ENCODE measurements at places on chromosomes 12 and 14.

DNA sequence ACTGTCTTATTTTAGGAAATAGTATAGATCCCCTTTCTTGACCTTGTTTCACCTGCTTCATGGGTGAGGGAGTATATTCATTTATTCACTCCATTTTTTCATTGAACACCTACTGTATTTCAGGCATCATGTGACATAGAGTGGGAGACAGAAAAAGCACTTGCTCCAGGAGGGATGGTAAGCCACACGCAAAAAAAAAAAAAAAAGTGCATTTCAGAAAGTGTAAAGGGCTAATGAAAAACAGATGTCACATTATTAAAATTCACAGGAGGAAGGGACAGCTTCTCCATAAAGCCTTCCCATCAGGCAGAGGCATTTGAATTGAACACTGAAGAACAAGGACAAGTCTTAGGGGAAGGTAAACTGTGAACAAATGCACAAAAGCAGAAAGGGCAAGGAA, 7.5 kb downstream of the SLC8A3 start:
- DNase-seq = no peak

DNA sequence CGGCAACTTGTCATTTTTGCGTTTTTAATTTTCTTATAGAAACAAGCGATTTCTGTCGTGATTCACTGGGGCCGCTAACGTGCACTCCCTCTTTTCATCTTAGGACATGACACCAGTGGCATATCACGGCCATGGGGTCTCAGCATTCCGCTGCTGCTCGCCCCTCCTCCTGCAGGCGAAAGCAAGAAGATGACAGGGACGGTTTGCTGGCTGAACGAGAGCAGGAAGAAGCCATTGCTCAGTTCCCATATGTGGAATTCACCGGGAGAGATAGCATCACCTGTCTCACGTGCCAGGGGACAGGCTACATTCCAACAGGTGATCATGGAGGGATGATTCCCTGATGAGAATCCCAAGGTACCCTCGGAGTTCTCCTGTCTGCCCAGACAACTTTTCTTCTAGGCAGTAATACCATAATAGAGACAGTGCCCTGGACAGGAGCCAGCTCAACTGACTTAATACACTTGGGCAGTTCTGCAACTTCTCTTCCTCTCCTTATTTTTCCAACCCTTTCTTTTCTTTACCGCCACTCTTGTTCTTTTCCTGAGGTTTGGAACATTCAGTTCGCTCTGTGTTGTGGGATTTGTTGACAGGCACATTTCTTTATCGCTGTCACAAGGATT, 821 bp downstream of the TMEM106C start:
- no peak for DNase-seq

DNA sequence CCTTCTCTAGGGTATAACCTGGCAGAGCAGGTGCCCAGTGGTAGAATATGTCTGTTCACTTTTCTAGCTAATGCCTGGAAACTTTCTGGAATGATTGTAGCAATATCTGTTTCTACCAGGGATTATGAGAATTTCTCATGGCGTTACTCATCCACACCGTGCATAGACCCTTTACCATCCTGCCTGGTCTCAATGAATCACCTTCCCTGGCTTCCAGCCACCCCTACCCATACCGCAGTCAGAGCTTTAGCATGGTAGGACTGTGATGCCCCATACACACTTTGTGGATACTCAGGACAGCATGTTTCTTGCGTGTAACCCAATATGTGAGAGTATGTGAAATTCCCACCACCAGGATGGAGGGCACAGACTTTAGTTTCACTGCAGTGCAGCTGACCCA, 45.4 kb downstream of the TUNAR start:
- DNase-seq = no peak

DNA sequence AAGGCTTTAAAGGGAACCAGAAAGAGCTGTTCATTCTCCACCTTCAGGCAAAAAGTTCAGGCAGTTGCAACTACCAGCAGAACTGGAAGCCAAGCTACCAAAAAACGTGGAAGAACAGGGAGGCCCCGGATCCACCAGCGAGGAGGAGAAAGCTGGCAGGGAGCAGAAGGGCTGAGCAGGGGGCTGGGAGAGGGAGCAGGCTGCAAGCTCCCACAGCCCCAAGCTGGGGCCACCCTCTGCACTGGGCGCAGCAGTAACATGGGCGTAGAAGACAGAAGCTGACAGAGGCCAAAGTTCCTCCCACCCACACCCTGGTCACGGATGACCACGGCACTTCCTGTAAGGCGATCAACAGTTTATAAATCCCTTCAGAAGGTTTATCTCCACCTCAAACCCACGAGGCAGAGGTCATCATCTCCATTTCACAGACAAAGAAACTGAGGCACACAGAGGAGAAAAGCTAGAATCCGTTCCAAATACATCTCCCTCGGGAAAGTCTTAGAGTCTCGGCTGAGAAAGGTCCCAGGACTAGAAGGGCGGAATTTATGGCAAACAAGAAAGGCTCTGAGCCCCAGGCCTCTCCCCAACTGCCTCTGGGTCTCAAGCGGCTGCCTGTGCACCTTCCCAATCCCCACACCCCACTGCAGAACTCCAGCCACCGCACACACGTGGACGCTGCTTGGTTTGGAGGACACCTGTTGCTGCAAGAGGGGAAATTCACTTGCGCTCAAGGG, 1.8 kb downstream of the CCDC85C start:
- no peak for DNase-seq

- DNase-seq = no peak
Observed at GRCh38 chr12:131673888-131674257, 37.0 kb upstream of the SFSWAP start.

DNA sequence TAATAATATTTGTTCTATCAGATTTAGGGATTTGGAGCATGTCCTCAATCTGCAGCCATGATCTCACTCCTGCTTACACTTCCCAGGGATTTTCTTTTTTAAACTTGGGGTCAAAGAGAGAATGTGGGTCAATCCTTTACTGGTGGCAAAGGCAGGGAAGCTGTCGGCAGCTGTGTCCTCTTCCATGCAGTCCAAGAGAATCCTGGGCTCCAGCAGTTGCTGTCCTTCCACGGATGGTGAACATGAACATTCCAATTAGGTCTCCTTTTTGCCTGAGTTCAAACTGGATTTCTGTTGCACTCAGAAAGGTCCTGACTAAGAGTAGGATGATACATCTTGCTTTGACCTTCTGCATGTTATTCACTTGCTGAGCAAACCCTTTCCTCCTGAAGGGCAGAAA, 73.9 kb downstream of the ARL6IP4 start:
- no peak for DNase-seq

DNA sequence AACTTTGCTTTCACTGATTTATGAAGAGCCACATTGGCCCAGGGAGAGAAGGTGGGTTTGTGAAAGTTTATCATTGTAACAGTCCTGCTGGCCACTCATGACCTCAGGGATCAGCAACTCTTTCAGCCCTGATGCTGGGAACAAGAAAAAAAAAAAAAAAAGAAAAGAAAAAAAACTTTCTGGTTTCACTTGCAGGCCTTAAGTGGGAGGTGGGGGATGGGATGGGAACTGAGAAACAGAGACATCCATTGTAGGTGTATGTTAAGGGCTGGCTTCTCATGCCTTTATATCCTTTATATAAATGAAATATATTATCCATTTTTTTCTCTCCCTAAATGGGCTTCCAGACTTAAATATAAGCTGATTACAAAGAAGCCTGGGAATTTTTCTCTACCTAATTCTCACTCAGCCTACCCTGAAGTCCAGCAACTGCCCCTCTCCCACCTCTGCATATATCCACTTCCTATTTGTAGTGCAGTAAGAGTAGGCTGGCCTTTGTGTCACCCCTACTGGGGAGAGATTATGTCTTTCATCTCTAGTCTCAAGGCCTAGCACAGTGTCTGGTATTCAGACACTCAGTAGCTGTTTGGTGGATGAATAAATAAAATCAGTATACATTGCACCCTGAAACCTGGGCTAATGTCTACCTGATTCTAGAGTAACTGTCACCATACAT, 187.1 kb downstream of the KICS2 start:
- no peak for DNase-seq

DNA sequence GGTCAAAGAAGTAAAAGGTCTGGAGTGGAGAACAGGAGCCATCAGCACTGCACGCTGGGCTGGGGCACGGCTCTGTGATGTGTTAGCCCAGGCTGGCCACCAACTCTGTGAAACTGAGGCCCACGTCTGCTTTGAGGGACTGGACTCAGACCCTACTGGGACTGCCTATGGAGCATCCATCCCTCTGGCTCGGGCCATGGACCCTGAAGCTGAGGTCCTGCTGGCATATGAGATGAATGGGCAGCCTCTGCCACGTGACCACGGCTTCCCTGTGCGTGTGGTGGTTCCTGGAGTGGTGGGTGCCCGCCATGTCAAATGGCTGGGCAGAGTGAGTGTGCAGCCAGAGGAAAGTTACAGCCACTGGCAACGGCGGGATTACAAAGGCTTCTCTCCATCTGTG, 7.1 kb downstream of the SUOX start:
- DNase-seq = no peak

GRCh38 chr12:24743941-24744793, 204.7 kb downstream of the BCAT1 start:
- DNase-seq = no peak

- no peak for DNase-seq
Observed at GRCh38 chr12:110853836-110854235, 7.0 kb downstream of the CCDC63 start.

GRCh38 chr12:122643207-122643805, 59.9 kb downstream of the HCAR2 start:
- DNase-seq = no peak

DNA sequence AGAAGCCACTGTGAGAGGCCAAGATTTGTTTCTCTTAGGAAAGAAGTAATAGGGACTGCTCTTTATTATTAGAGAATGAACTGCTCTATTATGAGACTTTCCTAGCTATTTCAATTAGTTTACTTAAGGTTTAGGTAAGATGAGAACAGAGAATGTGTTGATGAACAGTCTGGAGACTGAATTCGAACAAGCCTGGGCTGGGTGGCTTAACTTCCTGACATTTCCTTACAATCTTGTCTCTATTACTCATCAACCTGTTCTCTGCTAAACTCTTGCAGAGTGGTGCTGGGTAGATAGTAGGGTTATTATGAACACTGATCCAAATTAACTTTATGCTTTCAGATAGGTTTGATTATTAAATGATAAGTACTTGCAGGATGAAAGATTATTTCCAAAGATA, 31.2 kb downstream of the SLC15A5 start:
- no peak for DNase-seq

GRCh38 chr12:59382282-59383078, 213.3 kb upstream of the SLC16A7 start:
- no peak for DNase-seq

GRCh38 chr12:42291680-42292079, 34.2 kb downstream of the ZCRB1 start:
- DNase-seq = no peak

- DNase-seq = no peak
Observed at GRCh38 chr14:22276913-22277816, 311.9 kb downstream of the DAD1 start.

DNA sequence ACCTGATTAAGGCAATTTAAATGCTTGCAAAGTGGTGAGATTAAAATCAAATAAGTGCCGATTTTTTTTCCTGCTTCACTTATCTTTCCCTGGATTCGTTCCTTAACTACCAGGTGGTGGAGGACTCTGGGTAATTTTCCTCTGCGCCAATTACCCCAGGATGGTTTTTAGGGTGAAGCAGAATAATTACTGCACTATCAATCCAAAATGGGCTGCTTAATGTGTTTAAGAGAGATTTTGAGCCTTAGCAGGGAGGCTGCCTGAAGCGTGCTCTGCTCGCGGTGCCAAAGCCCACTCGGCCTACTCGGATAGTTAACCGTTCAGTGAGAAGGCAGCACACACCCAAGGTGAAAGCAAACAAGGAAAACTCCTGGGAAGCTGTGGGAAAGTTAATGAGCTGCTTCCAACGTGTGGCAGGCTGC, 274.9 kb upstream of the LMO3 start:
- no peak for DNase-seq

- DNase-seq = no peak
Observed at GRCh38 chr12:4723226-4723625, 3.0 kb downstream of the GALNT8 start.

GRCh38 chr14:83798421-83798820, 1731.5 kb upstream of the FLRT2 start:
- no peak for DNase-seq

GRCh38 chr14:68977180-68977717, 1.9 kb downstream of the ACTN1 start:
- DNase-seq = no peak

DNA sequence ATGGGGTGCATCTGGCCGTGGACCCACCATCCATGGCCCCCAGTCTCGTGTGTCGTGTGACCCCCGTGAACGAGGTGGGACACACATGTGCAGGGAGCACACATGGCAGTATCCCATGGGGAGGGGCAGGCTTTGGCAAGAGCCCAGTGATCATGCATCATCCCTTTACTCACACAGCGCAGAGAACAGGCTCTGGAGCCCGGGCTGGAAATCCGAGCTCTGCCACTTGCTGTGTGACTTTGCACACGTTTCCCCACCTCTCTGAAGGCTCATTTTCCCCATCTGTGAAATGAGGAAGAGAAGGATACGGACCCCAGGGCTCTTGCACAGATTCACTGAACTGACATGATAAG, 119.9 kb downstream of the PHETA1 start:
- no peak for DNase-seq

- DNase-seq = no peak
Observed at GRCh38 chr14:68571928-68572525, 220.8 kb downstream of the ZFP36L1 start.

GRCh38 chr14:34035177-34035933, 84.5 kb upstream of the EGLN3 start:
- no peak for DNase-seq

- no peak for DNase-seq
Observed at GRCh38 chr14:79375356-79375755, 835.9 kb downstream of the DIO2 start.

GRCh38 chr14:105418269-105419194, 1.1 kb upstream of the MTA1 start:
- DNase-seq = no peak

DNA sequence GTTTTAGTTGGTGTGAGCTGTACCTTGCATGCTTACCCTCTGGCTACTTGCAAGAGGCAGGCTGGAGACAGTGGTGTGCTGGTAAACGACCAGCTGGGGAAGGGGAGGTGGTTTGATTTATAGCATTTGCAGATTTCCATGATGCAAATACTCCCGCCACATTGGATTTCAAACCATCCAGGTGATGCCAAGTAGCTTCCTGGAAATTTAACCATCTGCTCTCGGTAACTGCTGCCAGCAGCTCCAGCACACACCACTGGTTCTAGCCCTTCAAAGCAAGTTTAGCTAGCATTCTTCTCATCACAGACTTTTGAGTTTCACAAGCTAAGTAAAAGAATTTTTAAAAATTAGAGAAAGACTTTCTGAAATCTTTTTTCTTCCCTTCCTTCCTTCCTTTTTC, 104.5 kb upstream of the AMIGO2 start:
- DNase-seq = no peak

- DNase-seq = no peak
Observed at GRCh38 chr14:101363261-101363555, 198.1 kb upstream of the DIO3 start.

- DNase-seq = no peak
Observed at GRCh38 chr12:51753980-51754675, 94.4 kb downstream of the FIGNL2 start.

DNA sequence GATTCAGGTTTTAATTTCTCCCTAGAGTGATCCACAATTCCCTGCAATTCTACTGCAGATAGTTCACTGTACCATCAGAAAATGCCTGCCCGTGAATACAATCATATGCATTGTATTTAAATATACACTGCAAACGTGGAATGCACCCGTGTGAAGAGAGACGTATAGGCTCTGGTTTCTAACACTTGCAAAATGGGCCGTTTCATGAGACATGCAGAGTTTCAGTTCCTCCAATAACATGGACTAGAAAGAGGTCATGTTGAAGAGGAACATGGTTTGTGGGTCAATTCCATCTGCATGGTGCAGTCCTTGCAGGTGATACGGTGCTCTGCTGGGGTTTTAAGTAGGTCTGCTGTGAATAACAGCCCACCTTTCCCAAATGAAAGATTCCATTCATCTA, 373.3 kb downstream of the TMEM132D start:
- no peak for DNase-seq

All from stimulated activated CD8-positive, alpha-beta memory T cell treated with anti-CD3 and anti-CD28 coated beads, Interleukin-7, amount 100 ng/mL, for 24 hours (primary cell).